ENCODE measurements at places on chromosomes 2 and 18.

DNA sequence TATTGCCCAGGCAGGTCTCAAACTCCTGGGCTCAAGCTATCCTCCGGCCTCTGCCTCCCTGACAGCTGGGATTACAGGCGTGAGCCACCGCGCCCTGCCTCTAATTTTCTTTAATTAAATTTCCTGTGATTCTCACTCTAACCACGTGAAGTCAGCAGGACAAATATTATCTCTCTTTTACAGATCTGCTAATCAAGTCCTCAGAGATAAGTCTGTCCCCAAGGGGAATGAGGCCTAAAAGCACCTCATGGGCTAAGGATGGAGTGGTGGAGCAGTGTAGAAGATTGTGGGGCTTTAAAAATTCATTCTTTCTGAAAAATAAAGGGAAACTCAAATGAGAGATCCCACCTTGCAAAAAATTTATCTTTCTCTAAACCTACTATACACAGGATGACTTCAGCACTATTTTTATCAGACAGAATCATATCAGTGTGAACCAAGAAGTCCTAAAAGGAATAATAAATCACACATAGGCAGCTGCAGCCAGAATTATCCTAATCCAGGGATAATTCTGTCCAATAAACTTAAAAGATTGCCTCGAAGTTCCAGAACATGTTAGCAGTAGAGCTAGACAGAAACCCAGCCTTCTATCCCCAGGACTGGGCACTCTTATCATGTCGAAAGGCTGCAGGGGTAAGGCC lies 38.3 kb upstream of the BMPR2 start:
- H3K36me3 ChIP-seq = no peaks in the 10 kb centered on the region
- H3K27me3 ChIP-seq = peaks cover 2% of the 10 kb centered on the region
- no peak overlapping the region for H3K27ac ChIP-seq

DNA sequence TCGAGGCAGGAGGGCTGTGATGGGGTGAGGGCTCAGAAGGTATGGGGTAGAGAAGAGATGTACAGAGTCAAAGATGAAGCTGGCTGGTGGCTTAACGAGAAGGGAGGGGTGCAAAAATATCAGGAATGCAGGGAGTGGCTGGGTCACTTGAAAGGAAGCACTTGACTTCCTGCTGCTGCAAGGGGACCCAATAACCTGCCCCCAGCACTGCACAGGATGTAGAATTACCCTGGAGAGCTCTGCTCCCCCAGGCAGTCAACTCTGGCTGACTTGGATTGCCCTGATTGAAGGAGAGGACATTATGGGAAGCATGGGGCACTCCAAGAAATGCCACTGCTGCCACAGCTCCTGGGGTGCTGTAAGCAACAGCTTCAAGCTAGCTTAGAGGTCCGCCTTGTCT lies 41.8 kb downstream of the CFAP221 start:
- DNase-seq = no peak
- H3K36me3 ChIP-seq = no peaks in the 10 kb centered on the region
- H3K4me1 ChIP-seq = no peaks in the 10 kb centered on the region

DNA sequence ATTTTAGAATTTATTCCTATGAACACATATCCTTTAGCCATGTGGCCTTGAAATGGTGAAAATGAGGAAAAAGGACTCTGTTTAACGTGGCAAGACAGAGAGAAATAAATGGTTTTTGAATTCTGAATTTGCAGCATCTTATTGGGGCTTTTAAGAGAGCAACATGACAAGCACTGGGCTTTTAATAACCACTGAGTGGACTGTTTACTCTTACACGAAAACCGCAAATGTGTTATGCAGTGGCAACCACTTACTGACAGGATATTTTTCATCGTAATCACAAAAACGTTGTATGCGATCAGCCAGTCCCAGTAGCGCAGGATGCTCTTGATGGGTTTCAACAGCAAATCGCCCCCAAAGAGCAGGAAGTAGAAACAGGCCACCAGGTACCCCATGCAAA lies 226.6 kb downstream of the NAPG start:
- no peaks in the 10 kb centered on the region for H3K27me3 ChIP-seq
- no peak overlapping the region for H3K4me3 ChIP-seq
- no peaks in the 10 kb centered on the region for H3K4me1 ChIP-seq

- no peak overlapping the region for H3K4me3 ChIP-seq
- H3K27ac ChIP-seq = no peak overlapping the region
- no peaks in the 10 kb centered on the region for H3K36me3 ChIP-seq
- peaks cover 1% of the 10 kb centered on the region for H3K27me3 ChIP-seq
These were observed 240.1 kb upstream of the NXPH2 start for GRCh38 chr2:139020287-139020686.

GRCh38 chr2:222797871-222798270 lies 63.0 kb upstream of the ACSL3 start:
- H3K4me3 ChIP-seq = no peak overlapping the region
- DNase-seq = no peak
- no peaks in the 10 kb centered on the region for H3K36me3 ChIP-seq
- no peak overlapping the region for H3K27ac ChIP-seq
- peaks cover 2% of the 10 kb centered on the region for H3K27me3 ChIP-seq

GRCh38 chr2:240933966-240934700 lies 28.0 kb downstream of the CROCC2 start:
- peaks cover 5% of the 10 kb centered on the region for H3K27me3 ChIP-seq
- no peak overlapping the region for H3K27ac ChIP-seq
- no peak overlapping the region for H3K4me3 ChIP-seq
- no peak for DNase-seq

DNA sequence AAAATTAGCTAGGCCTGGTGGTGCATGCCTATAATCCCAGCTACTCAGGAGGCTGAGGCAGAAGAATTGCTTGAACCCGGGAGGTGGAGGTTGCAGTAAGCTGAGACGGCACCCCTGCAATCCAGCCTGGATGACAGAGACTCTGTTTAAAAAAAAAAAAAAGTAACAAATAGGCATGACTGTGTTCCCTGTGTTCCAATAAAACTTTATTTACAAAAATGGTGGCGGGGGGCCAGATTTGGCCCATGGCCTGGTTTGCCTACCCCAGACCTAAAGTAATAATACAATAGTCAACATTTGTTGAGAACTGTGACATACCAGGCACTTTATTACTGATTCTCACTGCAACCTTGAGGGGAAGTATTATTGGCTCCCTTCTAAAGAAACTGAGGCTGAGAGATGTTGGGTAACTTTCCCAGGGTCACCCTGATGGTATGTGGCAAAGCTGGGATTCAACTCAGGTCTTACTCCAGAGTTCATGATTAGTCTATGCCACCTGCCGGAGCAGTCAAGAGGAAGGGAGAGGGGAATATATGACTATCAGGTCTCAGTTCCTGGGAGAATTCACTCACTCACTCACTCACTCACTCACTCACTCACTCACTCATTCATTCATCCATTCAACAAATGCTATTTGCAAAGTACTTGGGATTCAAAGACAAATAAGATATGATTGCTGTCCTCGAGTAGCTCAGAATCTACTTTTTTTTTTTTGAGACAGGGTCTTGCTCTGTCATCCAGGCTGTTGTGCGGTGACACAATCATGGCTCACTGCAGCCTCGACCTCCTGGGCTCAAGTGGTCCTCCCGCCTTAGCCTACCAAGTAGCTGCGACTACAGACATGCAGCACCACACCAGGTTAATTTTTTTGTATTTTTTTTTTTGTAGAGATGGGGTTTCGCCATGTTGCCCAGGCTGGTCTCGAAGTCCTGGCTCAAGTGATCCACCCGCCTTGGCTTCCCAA lies 14.3 kb upstream of the KCMF1 start:
- H3K4me1 ChIP-seq = peaks cover 5% of the 10 kb centered on the region
- DNase-seq = no peak
- no peak overlapping the region for H3K4me3 ChIP-seq
- no peak overlapping the region for H3K27ac ChIP-seq
- no peaks in the 10 kb centered on the region for H3K36me3 ChIP-seq
- H3K27me3 ChIP-seq = no peaks in the 10 kb centered on the region
